Inflammatory macrophage (primary cell): ENCODE measurements at places on chromosomes 7 and 10.
A peak's percentile ranks its signal among the peaks of the same experiment; 100 is the strongest.

DNA sequence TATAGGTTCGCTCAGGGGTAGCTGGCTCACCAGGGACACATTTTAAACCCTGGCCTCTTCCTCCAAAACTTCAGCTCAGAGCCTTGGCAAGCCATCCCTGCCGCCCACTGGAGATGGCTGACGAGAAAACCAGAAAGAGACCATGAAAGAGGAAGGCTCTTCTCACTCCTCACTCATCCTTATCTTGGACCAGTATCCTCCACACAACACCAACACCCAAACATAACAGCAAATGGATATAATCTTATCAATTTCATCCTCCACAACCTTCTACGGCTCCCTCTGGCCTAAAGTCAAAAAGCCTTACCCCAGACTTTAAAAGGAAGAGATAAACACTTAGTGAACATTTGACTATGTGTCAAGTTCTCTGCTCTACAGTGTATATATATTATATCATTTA, 26.9 kb downstream of the DLG5 start:
- DNase-seq: no peak

DNA sequence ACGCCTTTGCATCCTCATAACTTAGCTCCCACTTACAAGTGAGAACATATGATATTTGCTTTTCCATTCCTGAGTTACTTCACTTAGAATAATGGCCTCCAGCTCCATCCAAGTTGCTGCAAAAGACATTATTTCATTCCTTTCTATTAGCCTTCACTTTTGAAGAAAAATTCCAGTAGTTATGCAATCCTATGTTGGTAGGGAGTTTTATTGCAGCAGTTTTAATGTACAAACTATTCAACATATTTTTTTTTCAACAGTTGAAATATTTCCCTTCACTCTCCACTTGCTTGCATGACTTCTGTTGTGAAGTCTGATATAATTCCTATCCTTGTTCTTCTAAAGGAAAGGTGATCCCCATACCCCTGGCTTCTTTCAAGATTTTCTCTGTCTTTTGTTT, 27.3 kb upstream of the ARHGAP22 start:
- no peak for DNase-seq

DNA sequence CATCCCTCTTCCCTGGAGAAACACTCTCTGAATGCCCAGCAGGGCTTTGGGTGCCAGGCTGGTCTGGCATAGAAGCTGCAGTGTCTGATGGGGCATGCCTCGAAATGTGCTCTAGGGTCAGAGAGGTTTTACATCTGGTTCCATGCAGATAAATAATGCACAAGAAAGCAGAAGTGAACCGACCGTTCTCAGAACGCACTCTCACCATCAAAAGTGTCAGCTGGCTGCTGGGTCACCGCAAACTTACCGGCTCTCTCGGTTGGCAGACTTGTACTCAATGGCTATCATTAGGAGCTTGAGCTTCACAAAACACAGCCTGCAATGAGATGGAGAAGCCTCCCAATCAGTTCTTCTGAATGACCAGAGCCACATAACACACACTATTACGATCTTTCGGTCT, 610.0 kb downstream of the KCNMA1 start:
- DNase-seq: no peak

- peak; percentile 8 for DNase-seq
These were observed 122.3 kb downstream of the PPP1R3A start for GRCh38 chr7:113796557-113796956.

- DNase-seq: no peak
These were observed 55.7 kb downstream of the PDGFA start for GRCh38 chr7:463817-464453.

- DNase-seq: no peak
These were observed 31.7 kb upstream of the PPIF start for GRCh38 chr10:79315602-79315920.

DNA sequence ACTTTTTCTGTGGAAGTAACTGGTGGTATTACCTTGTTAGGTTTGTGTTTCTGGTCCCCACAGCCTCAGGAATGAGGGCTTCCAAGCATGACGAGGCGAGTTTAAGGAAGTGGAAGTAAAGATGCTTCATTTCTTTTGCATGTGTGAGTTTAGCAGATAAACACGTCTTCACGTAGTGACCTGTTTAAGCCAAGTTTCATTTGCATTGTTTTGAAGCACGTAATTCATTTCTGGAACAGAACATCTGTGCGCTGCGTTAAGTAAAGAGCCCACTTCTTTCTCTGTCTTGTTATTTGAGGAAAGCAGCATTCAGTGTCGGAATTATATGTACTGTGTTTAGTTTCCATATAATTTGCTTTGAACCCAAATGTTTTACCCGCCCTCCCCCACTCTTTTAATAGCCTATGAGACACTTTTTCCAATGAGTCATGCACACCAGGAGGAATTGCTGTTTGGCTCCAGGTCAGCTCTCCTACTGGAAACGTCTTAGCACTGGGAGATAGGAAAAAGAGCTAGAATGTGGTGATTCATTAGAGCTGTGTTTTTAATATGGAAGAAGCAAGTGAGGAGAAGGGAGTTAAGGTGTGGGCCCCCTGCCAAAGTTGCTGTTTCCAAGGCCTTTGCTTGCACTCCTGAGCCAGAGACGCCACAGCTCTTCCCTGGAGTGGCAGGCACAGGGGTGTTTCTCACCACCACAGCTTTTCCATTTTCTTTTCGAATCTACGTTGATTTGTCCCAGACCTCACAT, 36.7 kb downstream of the BTBD16 start:
- DNase-seq: no peak

GRCh38 chr7:50655020-50655419, 89.8 kb upstream of the DDC start:
- no peak for DNase-seq

GRCh38 chr7:22666732-22667131, 60.3 kb upstream of the IL6 start:
- peak; percentile 66 for DNase-seq

DNA sequence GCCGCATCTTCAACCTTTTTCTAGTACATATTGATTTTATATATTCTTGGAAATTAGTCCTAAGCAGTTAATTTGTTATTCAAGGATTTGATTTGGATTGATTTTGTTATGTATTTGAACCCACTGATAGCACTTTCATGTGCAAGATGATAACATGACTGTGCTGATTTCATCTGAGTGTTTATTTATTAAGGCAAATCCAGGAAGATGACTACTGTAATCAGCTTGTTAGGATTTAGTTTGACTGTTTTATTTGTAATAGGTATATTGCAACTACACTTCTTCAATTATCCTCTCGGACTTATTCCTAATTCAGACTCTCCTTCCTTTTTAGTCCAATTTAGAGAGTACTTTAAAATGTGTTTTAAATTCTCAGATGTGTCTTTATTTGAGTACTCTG, 75.1 kb upstream of the PRKG1 start:
- DNase-seq: no peak

DNA sequence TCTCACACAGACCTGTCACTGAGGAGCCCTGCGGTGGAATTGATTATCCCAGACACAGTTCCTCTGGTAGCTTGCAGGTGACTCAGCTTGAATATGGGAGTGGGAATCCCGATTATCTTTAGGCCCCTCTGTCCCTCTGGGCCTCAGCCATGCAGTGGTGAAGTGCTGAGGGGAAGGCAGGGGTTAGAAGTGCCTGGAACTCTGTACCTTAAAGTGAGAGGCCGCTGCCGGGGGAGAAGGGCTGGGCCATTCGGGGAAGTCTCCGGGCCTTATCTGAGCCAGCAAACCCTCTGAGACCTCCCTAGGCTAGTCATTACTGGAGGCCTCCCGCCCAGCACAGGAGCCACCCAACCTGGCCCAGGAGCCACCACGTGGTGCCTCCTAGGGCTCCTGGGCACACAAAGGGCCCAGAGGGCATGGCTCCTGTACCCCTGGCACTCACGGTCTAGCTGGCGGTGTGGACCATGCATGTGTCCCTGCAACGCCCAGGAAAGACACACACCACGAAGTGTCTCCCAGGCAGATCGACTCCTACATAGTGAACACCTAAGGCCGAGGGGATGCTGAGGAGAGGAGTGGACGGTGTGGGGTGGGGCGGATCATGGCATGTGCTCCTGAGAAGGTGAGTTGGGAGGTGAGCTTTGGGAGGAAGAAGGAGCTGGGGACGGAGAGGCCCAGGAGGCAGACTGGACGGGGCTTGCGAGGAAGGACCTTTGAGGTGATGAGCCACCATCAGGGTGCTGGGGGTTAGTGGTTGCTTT, 56.2 kb downstream of the HK1 start:
- no peak for DNase-seq

GRCh38 chr7:25562673-25563182, 334.4 kb upstream of the NPVF start:
- DNase-seq: no peak

DNA sequence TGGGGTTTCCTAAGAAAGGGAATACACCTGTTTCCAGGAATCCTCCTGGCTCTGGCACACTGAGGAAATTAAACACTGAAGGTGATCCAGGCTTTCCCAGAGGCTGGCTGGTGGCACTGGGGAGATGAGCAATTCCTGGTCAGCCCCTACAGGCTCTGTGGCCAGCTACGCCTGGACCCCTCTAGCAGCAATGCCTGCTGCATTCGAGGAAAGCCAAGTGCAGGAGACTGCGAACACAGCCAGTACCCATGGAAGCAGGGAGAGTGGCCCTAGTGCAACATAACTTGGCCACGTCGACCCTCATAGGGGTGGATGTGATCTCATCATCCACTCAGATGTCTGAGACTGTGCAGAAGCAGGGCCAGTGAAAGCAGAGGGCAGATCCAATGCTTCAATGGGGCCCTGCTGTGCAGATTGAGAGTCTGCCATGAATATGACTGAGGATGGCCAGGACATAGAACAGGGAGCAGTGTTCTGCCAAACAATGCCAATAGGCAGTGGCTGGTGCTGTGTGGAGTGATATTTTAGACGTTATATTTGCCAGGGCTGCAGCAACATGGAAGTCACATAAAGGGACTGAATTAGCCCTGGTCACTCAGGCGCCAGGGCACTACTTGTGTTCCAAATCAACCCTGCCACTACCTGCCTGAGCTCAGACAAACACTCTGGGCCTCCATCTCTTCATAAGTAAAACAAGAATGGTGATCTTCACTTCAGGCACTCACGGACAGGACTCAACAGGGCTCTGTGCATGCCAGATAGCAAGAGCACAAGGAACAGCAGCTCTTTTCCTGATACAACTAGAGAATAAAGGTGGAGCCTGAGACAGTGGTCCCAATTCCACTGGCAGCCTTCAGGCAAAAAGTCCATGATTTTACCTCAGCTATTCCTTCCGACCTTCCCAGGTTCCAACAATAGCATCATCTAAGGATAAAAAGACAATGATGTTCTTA, 2.4 kb downstream of the ZNF488 start:
- no peak for DNase-seq

DNA sequence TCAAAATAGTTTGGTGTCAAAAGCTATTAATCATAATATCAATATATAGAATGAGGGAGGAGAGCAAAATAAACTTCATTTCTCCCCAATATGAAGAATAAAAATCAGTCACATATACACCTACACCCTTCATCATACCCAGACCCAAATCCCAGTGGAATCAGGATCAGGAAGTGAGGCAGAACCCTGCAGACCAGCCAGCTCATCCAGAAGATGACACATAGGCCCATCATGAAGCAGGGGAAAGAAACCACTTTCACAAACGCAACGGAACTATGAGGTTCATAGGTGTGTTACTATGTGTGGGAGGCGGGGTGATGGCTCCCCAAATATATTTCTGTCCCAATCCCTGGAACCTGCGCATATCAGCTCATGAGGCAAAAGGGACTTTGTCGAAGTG, 89.0 kb downstream of the RSU1 start:
- DNase-seq: no peak

GRCh38 chr10:14089556-14090292, 241.0 kb downstream of the FRMD4A start:
- no peak for DNase-seq

DNA sequence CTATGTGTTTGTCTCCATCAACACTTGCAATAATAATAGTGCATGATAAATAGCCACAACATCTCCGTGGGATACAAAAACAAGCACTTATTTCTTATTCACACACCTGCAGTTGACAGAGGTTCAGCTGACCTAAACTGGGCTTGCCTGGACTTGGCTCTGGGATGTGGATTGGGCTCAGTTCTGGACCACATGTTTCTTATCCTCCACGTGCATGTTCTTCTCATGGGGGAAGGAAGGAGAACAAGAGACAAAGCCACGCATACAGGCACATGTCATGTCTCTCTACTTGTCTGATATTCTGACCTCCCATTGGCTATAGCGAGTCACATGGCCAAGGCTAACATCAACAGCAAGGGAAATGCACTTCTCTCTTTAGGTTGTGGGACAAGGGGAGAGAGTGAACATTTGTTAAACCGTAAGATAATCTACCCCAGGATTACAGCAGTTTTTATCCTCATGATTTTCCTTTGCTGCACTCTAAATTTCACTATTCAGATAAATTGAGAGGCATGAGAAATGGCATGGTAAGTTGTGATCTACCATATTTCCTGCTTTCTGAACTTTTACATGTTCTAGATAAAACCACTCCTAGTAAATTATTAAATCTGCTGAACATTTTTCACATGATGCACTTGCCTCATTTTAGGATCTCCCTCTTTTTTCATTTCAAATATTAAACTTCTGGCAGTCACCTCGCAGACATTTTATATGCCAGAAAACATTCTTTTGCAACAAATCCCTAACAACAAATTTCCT, 33.7 kb downstream of the CFAP58 start:
- DNase-seq: peak; percentile 13

- DNase-seq: no peak
These were observed 13.9 kb downstream of the CDNF start for GRCh38 chr10:14823966-14824365.

DNA sequence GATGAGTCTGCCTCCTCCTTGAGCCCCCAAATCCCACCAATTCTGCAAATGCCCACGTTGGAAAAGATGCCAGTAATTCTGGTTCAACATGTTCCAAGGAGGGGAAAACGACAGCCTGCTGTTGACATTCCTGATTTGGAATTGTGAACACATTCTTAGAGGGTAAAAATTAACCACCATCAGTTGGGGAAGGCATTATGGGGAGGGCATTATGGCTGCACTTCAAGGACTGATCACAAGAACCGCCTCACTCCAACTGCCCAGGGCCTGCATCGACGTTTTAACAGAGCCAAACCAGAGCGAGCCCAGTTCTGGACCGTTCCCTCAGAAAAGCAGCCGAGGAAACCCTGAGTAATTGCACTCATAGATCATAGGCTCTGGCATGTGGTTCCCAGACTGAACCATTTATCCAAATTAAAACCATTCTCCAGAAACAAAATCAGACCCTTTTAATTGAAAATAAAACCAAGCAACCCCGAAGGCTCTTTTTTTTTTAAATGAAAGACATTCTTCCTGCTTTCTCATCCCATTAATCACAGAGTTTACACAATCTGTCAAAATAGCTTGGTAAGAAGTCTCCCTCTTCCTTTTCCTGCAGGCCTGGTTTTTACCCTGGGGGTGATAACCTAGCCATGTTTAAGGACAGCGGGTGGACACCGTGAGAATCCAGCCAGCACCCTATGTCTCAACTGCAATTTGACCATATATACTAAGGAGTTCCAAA, 8.0 kb downstream of the TNS3 start:
- DNase-seq: peak; percentile 48

- peak; percentile 21 for DNase-seq
These were observed 570 bp downstream of the TBC1D12 start for GRCh38 chr10:94402843-94403379.

- no peak for DNase-seq
These were observed 43.7 kb downstream of the OSBPL3 start for GRCh38 chr7:24936121-24936824.

- no peak for DNase-seq
These were observed 10.0 kb upstream of the ICA1 start for GRCh38 chr7:8271960-8272359.

- no peak for DNase-seq
These were observed 46.0 kb upstream of the CDK1 start for GRCh38 chr10:60732198-60732806.
